ENCODE measurements at places on chromosomes 3 and 15.

DNA sequence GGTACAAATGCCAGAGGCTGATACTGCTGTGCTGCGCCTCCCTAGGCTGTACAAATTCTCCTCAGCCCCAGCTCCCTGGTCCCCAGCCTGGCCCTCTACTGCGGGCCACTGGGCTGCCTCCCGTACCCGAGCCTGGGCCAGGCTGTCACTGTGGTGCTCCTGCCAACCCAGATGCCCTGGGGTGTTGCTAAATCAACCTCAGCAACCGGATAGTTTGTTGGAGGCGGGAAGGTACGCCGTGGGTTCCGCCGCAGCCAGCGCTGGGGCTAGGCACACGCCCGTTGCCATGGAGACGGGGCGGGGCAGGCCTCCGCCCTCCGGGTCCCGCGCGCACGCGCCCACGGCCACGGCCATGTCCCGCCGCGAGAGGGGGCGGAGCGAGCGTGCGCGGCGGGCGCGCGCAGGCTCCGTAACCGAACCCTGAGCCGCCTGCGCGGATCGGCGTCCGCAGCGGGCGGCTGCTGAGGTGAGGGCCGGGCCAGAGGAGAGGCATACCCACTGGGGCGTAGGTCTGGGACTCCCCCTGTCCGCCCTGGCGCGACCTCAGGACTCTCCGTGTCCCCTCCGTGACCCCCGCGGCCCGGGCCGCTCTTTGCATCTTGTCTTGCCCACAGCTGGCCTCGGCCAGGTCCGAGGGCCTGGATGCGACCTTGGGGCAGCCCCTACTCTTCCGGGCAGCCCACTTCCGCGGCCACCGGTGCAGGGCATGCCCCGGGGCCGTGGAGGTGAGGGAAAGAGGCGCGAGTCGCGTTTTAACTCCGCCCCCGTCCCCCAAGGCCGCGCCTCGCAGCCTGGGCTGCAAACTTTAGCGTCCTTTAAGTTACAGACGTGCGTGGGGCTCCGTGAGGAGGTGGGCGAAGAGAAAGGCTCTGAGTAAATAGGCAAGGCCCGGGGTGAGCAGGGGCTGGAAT lies at the start of gene TEX264:
Gene TEX264 (plus strand): TSS at position 430 of the 911 bp plus-strand sequence. CDS start 3,053 bp downstream, outside the sequence.
- DNase-seq: peak; percentile 54

DNA sequence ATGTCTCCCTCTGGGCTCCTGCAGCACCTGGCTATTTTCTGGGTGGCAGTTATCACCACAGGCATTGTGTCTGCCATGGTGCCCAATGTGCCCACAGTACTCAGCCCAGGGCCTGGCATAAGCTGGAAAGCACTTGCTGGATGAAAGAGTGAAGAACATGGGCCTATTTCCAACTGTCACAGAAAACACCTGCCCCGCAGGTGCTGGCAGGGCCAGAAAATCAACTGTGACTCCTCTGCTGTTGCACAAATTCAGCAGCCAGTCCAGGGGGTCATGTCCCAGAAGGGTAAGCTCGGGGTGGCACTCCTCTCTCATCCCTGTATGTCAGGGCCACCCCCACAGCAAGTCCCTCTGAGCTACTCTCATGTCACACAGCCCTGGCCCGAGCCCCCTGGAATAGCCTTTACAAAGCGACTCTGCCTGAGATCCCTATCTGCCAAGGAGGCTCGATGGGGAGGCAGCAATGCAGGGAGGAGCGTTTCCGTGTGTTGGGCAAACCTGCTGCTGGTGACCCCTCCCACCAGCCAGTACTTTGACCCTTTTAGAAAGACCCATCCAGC lies 16.9 kb downstream of the ITIH3 start:
- DNase-seq: no peak

GRCh38 chr3:98890965-98891910 lies 10.3 kb downstream of the DCBLD2 start:
- DNase-seq: no peak

GRCh38 chr3:31407665-31408064 lies 125.1 kb upstream of the STT3B start:
- no peak for DNase-seq

GRCh38 chr3:190099099-190099498 lies 21.6 kb downstream of the P3H2 start:
- no peak for DNase-seq

DNA sequence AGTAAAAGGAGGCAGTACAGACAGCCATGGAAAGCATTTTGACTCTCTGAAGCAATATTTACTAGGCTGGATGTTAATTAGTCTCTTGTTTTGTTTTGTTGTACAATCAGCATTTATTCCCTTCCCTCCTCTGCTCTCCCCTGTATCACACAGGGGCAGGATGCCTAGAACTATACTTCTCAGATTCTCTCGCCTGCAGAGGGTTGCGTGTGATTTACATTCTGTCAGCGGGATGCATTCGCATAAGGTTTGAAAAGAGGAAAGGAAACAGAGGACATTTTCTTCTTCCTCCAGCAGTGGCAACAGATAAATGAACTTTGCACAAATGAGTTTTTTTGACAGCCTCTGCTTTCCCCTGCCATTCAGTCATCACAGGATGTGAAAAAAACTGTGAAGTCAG lies 188.3 kb downstream of the RSL24D1 start:
- no peak for DNase-seq
